ENCODE measurements at places on chromosomes 12 and 14. TPM values are rescaled to one million over a fixed set of nuclear protein-coding genes. Genes with fewer than 3 reads are reported as not detected.

The SLC25A47 gene
- not detected for total RNA-seq

The IQSEC3 gene
- total RNA-seq = 0.37 TPM

The STAC3 gene
- 1.8 TPM for total RNA-seq

The BBOF1 gene
- total RNA-seq = 8.0 TPM

The RAB15 gene
- total RNA-seq = 27.5 TPM

The LIN7A gene
- 27.7 TPM for total RNA-seq

The PPP4R4 gene
- total RNA-seq = not detected

The POTEG gene
- total RNA-seq = not detected
